ENCODE measurements at places on chromosomes 3 and 15.

DNA sequence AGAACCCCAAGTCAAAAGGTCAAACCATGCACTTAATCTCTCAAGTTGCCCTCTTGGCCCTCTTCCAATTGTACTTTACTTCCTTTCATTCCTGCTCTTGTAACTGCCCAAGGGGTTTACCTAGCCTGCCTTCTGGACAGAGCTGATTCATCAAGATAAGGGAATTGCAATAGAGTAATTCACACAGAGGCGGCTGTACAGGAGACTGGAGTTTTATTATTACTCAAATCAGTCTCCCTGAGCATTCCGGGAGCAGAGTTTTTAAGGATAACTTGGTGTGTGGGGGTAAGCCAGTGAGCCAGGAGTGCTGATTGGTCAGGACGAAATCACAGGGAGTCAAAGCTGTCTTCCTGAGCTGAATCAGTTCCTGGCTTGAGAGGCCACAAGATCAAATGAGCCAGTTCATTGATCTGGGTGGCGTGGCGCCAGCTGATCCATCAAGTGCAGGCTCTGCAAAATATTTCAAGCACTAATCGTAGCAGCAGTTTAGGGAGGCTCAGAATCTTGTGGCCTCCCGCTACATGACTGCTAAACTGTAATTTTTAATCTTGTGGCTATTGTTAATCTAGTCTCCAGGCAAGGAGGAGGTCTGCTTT, 590.0 kb downstream of the EPHA3 start:
- DNase-seq = no peak

GRCh38 chr3:124950026-124950425, 15.5 kb upstream of the MUC13 start:
- DNase-seq = no peak

DNA sequence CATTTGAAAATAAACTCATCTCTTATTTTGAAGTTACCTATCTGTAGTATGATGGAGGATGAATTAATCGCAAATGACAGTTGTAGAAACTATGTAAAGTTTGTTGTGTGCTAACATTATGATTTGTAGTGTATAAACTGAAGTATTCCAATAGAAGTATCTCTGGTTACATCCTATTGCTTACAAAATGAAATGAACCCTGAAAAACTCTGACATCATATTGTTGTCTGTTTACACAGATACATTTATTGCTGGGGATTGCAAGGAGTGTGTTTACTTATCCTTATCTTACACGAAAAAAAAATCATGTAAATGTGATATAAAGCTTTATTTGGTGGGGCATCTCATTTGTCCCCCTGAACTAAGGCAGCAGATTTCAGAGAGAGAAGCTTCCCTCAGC, 2.6 kb upstream of the ABHD10 start:
- DNase-seq = no peak

- no peak for DNase-seq
These were observed 23.2 kb downstream of the HAPLN3 start for GRCh38 chr15:88872106-88872505.

DNA sequence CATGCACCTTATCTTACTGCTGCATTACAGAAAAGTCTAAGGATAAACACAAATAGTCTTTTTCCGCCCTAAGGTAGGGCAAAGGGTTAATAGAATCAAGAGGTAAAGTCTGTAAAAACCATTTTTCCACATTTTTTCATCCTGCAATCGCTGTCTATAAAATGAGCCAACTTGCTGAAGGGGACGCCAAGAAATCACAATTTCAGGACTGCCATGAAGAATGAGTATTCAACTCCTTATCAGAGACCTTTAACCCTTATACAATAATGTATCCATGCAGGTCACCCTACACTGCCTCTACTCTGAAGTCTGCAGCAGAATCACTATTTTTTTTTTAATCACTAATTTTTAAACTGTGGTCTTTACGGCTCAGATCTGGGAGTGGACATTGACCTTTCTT, 1.1 kb upstream of the DNAJC13 start:
- no peak for DNase-seq

Data from LoVo (cell line).